ENCODE measurements at places on chromosomes 12 and 14.

DNA sequence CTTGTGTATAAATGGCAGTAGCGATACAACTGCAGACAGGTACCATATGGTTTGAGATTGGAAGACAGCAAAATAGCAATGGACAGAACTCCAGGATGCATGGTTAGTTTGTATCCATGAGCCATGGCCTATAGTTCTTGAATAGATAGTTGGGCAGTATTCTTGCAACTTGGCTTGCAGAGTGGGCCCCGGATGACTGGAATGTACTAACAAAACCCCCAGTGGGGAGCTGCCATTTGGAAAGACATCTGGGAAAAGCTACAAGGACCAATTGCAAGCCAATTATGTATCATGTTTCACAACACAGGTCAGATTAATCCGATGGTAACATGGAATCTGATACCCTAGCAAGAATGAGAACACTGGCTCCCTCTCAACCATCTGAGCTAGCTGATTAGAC is 279.6 kb downstream of the RERGL start:
- no peak for DNase-seq

DNA sequence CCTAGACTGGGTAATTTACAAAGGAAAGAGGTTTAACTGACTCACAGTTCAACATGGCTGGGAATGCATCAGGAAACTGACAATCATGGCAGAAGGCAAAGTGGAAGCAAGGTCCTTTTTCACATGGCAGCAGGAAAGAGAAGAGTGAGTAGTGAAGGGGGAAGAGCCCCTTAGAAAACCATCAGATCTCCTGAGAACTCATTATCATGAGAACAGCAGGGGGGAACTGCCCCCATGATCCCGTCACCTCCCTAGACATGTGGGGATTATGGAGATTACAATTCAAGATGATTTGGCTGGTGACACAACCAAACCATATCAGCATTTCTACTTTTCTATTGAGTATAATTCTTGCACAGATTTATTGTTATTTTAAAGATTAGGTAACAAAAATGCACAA is 822.1 kb upstream of the FLRT2 start:
- DNase-seq: no peak

DNA sequence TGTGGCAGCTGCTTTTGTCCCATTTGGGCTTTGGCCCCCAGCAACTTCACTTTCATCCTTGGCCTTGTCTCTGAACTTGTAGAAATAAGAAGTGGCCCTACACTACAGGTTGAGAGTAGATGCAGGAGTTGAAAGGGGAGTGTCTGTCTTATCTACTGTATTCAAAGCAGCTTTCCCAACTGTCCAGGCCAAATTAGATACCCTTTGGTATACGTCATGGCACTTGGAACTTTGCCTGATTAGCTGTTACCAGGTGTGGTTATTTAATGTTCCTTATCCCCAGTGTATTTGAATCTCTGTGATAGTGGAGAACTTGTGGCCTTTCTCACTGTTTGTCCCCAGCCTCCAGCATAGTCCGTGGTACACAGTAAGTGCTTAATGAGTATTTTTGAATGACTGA is 33.5 kb downstream of the SUDS3 start:
- DNase-seq: no peak

GRCh38 chr14:92426237-92426636 is 87.3 kb upstream of the RIN3 start:
- DNase-seq: no peak

GRCh38 chr14:104458845-104459244 is 120.7 kb upstream of the C14orf180 start:
- DNase-seq: no peak

- no peak for DNase-seq
Measured at GRCh38 chr14:99747167-99747566, 46.0 kb upstream of the EML1 start.

GRCh38 chr12:15721316-15722115 is 67.7 kb downstream of the EPS8 start:
- no peak for DNase-seq
